ENCODE measurements at places on chromosomes 2 and 18. TPM values are rescaled to one million over a fixed set of nuclear protein-coding genes. Genes with fewer than 3 reads are reported as not detected.

Gene MFSD2B
- polyA plus RNA-seq: 0.12 TPM

Gene SLC35F5
- polyA plus RNA-seq: 40.6 TPM

Gene ALPI
- polyA plus RNA-seq: not detected

DNA sequence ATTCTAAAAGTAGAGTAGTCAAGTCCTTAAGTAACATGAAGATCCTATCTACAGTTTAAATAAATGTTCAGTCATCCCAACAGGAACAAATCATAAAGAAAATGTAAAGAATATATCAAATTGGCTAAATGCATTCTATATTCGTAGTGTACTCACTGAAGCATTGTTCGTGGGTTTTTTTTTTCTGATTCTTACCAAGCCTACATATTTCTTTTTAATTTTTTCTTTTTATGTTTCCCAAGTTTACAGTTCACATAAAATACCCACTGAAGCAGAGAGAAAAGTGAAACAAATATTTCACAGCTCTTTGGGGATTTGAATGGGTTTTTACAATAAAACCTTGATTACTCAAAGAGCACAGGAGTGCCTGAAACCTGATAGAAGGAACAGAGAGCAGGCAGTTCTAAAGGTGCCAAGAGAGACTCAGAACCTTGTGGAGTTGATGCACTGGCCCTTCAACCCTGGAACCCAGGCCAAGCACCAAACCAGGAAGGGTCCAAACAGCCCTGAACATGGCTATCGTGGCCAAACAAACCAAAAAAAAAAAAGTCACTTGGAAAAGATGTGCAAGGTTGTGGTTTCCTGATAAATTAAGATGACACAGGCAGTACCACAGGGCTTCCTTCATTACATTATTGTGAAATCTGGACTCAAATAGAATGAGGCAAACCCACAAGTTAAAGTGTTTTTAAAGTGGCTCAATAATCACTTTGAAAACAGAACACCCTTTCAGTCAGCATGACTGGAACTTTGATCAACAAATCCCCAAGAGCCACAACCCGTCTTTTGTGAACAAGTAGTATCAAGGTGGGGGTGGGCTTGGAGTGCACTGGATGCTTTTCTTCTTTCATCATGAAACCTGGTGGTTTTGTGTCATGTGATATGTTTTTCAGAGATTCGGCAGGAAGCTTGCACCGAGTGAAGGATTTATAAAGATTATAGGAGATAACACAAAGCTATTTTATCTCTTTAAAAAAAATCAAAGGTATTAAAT, 245.0 kb upstream of the FN1 start:
- peak overlapping the region; percentile 33 for H3K27ac ChIP-seq
- H3K4me3 ChIP-seq: no peak overlapping the region
- no peak for DNase-seq
- H3K4me1 ChIP-seq: peaks cover 12% of the 10 kb centered on the region
- no peaks in the 10 kb centered on the region for H3K36me3 ChIP-seq

DNA sequence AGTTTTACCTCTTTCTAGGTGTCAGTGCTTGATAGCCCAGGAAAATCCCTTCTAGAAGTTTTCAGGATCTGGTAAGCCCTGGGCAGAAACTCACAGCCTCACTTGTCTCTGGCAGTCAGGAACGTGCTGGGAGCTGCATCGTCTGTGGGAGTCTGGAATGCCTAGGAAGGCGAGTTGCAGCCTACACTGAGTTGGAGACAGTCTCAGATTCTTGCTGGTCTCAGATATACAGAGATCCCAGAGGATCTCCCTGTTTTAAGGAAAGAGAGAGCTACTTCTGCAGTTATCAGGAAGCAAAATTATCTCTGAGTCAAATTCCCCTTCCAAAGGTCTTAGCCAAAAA, 104.4 kb upstream of the CDC42EP3 start:
- H3K4me1 ChIP-seq: peaks cover 42% of the 10 kb centered on the region
- no peaks in the 10 kb centered on the region for H3K27me3 ChIP-seq
- H3K36me3 ChIP-seq: no peaks in the 10 kb centered on the region

Gene UGT1A3
- 1.8 TPM for polyA plus RNA-seq

All from keratinocyte (primary cell).